Non-pigmented ciliary epithelial cell (primary cell): ENCODE measurements at places on chromosomes 1 and 21.

GRCh38 chr1:10873189-10873588, 76.7 kb upstream of the CASZ1 start:
- no peak for DNase-seq

DNA sequence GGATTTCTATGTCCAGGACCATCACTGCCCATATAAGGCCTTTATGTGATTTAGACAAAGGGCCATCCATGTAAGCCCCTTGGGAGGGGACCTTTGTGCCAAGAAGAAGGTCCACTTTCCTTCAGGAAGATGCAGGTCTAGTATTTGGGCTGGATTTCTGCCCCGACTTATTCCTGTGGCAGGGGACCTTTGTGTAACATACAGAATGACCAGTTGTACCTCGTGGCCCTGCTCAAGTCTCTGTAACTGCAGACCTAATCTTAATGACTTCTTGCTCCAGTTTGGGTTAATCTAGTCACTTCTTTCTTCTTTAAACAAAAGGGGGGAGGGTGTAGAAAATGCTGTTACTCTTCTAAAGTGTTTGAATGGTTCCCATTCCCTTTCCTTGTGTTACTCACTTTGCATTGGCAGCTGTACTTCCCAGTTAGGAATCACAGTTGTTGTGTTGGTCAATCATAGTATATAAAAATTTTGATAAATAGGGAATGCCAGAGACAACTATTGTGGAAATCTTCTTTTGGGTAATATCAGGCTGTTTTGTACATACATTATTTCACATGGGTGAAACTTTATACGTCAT, 54.2 kb downstream of the MIGA1 start:
- no peak for DNase-seq

GRCh38 chr1:205199931-205200299, 11.6 kb downstream of the DSTYK start:
- DNase-seq, result no peak

- no peak for DNase-seq
Observed at GRCh38 chr1:56146449-56146848, 432.9 kb downstream of the PLPP3 start.

GRCh38 chr21:32858628-32859027, 87.1 kb upstream of the PAXBP1 start:
- DNase-seq, result no peak

DNA sequence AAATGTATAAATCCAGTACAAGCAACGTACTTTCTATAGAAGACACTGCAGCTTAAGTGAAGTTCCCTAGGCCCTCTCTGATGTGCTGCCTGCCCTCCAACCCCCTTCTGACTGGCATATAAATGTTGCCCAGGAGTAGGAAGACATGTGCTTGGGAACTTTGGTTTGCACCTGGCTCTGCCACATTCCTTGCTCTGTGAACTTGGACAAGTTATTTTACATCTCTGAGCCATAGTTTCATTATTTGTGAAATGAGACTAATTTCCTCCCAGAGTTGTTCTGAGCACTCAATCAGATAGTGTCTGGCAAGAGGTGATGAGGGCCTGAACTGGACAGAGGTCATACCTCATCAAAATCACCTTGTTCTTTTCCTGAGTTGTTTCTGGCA, 3.5 kb upstream of the PHC2 start:
- no peak for DNase-seq

DNA sequence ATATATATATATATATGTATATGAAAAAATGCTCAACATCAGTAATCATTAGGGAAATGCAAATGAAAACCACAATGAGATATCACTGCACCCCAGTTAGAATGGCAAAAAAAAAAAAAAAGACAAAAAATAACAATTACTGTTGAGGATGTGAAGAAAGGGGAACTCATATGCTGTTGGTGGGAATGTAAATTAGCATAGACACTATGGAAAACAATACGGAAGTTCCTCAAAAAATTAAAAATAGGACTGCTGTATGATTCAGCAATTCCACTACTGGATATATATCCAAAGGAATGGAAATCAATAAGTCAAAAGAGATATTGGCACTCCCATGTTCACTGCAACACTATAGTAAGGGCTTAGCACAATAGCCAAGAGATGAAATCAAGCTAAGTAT, 41.5 kb upstream of the CTBS start:
- DNase-seq, result no peak

GRCh38 chr1:71656902-71657301, 576.1 kb upstream of the ZRANB2 start:
- no peak for DNase-seq

DNA sequence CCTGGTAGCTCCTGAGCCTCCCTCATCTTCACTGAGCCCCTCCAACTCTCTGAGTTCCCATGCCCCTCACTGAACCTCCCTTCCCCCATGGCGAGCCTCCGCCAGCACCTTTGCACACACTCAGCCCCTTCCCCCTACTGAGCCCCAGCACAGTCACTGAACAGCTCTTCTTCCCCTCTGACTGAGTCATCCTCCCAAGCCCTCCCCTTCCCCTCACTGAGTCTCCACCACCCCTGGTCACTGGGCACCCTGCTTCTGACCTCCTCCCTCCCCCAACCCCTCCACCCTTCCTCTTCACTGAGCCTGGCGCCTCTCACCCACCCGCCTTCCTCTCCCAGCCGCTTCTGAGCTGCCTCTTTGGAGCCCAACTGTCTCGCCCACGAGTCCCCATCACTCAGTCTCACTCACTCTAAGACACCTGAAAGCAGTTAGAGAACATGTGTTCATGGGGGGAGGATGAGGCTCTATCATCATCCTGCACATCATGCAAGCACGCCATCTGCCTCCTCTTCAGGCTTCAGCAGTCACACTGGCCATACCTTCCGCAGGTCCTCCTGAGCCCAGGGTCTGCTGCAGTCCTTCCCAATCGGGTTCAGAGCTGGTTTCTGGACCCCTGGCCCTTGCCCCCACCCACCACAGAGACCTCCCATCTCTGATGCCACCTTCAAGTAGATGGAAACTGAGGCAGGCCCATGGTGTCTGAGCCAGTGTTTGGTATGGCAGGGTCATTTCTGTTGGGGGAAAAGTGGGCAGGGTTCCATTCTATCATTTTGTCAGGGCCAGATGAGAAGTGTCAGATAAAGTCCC, 2.0 kb upstream of the TRNP1 start:
- no peak for DNase-seq

GRCh38 chr21:33544451-33545195, 1.8 kb downstream of the SON start:
- DNase-seq, result no peak

DNA sequence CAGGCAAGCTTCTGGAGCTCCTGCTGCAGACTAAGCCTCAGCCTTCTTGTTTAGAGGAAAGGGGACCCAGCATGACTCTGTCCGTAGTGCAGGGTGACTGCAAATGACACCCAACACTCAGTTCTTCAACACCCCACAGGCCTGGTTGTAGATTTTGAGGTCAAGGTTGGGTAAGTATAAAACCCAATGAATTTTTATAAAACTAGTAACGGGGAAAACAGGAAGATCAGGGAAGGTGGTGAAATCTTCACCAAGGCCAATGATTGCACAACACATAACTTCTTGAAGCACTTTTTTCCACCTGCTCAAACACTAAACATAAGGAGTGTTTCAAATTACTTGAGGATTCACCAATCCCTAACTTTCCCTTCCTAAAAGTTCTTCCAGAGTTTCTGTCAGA, 89.4 kb upstream of the JAK1 start:
- no peak for DNase-seq

DNA sequence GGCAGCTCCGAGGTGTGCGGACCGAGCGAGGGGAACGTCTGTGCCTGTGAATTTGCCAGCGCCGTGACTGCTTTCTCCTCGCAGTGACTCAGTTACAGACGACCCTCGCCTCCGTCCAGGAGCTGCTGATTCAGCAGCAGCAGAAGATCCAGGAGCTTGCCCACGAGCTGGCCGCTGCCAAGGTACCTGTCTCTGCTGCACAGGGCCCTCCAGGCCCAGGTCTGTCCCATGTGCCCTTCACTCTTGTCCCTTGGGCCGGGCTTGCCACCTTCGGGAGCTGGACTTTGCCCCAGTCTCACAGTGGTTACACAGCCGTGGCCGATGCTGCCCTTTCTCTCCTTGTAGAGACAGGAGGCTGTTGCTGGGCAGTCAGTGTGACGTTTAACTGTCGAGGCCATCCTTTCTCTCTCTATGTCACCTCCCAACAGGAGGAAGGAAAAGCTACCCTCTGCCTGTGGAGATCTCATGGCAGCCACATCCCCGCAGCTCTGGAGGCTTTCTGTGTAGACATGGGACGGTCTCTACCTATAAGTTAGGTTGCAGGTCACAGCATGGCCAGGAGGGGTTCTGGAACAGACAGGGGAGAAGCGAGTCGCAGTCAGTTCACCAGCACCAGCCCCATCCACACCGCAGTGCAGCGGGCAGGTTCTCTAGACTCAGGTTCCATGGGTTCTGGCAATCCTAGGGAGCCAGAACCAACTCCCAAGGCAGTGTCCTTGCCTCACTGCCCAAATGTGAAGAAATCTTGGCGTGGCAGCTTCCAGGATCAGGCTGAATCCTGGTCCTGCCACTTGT, 149.7 kb downstream of the PEX14 start:
- no peak for DNase-seq

DNA sequence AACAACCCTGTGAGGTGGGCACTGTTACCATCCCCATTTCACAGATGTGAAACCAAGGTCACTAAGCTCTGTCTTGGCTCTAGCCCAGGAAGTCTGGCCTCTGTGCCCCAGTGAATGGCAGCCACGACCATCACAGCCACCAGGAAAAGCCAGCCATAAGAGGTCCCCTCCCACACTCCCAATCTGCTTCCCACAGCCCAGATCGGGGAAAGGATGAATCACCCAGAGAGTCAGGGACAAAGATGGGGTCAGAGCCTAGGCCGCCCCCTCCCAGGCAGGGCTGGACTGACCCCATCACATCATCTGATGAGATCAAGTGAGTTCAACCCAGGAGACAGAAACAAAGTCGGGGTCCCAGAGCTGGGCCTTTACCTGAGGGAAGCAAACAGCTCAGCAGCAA, 22.9 kb upstream of the COL16A1 start:
- DNase-seq, result no peak

DNA sequence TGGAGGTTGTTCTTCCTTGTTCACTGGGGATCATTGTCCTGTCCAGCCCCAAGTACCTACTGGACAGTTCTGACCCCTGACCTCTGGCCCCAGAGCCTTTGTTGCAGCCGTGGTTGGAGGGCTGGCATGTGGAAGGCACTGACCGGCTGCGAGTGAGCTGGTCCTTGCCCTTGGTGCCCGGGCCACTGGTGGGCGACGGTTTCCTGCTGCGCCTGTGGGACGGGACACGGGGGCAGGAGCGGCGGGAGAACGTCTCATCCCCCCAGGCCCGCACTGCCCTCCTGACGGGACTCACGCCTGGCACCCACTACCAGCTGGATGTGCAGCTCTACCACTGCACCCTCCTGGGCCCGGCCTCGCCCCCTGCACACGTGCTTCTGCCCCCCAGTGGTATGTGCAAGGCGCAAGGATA, 11.4 kb downstream of the TIE1 start:
- DNase-seq, result no peak

DNA sequence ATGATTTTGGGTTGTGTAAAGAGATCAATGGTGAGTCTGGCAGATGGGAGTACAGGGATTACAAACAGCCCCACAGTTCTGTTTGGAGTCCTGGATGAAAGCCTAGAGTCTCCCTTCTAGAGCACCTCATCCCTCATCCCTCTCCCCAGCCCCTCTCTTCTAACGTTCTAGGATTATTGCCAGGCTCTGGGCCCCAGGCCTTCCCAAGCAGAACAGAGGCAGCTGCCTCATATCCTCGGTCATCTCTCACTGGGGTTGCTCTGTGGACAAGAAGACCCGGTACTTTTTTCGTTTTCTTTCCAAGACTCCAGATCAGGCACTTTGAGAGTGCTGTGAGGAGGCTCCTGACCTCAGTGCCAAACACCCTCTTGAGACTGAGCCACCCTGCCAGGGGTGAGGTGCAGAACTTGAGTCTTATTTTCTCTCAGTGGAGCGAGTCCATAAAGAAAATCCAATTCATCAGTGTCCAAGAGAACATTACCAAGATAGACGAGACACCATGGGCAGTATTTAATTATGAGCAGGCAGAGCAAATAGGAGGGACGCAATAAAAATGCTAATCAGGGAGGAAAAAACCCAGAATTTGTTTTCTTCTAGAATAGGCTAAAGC, 17.1 kb upstream of the KCND3 start:
- DNase-seq, result no peak

DNA sequence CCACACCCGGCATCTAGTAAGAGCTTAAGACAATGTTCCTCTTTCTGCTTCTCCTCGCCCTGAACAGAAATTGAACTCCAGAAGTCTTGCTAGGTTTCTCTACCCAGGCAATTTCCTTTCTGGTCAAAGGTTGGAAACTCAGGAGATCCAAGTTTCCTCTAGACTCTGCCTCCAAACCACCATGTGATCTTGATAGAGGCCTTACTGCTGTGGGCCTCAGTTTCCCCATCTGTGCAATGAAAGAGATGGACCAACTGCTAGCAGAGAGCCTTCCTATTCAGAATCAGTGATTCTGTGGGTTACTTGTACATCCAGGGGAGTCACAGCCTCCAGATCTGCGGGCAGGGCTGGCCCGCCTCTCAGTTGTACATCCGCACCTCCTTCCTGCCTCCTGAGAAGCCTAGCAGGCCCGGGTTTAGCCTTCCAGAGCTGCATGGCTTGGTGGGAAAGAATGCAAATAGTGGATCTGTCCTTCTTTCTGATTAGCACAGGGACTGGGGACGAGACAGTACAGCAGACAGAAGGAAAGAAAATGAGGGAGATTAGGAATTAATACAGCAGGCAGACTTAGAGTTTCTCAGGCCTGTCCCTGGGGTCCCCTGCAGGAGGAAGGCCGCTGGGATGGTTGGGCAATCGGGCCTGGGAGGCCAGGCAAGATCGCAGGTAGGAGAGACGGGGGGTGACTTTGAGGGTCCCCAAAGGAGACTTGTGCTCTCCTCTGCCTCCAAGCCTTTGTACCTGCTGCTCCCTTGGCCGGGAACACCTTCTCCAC, 83.9 kb downstream of the PAX7 start:
- DNase-seq, result no peak

- no peak for DNase-seq
Observed at GRCh38 chr1:205346956-205347574, 9.7 kb downstream of the KLHDC8A start.

GRCh38 chr1:238061967-238062613, 171.4 kb upstream of the ZP4 start:
- DNase-seq, result peak; percentile 45

DNA sequence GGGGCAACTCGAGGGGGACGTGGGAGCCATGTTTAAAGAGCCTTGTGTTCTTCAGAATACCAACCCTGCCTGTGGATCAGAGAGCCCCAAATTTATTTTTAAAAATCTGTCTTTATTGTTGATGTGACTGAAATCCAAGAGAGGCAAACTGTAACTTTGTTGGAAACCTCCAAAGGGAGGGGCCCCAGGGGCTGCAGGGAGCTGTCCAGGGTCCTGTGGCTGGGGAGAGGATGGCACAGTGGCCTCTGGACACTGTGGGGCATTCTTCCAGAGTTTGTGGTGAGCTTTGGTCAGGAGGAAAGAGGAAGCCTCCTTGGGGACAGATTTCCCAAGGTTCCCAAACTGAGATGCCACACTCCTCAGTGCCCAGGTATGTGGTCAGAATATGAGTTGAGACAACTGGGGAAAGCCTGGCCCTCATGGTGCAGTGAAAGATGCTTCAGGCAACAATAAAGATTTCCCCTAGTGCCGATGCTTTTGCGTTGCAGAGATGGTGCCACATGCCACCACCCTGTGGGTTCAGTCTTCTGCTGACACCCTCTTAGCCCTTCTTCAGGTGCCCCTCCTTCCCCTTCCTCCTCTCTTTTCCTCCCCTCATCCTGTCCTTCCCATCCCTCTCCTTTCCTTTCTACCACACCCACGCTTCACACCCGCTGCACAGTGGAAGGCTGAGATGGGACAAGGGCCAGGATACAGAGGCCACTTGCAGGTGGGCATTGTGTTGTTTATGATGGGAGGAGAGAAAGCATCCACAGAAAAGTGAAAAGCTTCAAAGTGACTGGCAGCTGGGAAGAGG, 122.1 kb downstream of the UCK2 start:
- DNase-seq, result no peak
